ENCODE measurements at places on chromosomes 16 and 17.

GRCh38 chr17:48441231-48441711 is 11.3 kb upstream of the SKAP1 start:
- DNase-seq, result no peak

GRCh38 chr17:69434164-69434579 is 19.7 kb downstream of the MAP2K6 start:
- DNase-seq, result peak; percentile 48

DNA sequence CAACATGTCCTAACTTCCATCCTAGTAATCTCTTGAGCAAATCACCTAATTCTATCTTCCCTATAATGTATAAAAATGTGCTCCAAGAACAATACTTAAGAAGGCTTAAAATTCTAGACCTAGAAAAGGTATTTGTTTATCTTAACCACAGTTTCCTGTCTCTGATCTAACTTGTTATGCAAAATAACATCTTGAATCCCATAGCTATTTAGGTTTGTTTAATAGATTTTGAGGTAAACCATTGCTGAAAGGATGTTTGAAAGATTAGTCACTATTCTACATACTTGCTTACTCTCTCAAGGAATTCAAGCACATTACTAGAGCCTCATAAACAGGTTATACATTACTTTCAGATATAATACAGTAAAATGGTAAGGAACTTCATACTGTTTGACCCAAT is 13.0 kb downstream of the CA10 start:
- no peak for DNase-seq

GRCh38 chr16:79307214-79307613 is 293.3 kb downstream of the MAF start:
- DNase-seq, result peak; percentile 80

DNA sequence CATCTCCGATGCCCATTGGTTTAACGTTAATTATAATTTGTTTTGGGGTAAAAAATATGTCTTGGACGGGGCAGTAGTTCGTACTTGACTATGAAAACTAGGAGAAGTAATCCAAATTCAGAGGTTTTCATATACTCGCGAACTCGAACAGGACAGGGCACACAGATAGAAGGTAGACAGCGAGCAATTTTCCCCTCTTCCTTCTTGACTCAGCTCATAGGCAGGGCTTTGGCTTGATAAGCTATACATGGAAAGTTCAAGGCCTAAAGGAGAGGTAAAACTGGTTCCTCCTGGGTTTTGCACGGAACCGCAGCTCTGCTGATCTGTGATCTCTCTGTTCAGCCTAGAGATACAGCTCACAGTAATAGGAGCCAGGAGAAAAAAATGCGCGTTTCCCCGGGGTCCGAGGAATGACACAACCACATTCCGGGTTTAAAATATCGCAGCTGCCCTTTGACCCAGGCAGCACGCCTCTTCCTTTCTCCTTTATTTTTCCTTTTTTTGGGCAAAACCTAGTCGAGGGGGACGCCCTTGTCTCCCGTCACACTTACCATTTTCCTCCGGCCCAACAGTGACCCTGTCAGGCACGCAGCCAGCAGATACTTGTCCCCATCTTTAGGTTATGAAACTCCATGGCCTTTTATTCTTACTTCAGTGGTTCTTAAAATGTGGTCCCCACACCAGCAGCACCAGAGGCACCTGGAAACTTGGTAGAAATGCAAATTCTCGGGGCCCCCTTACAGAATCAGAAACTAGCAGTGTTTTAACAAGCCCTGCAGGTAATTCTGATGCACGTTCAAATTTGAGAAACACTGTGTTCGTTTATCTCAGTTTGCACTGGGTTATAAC is 1.7 kb upstream of the LASP1 start:
- no peak for DNase-seq

DNA sequence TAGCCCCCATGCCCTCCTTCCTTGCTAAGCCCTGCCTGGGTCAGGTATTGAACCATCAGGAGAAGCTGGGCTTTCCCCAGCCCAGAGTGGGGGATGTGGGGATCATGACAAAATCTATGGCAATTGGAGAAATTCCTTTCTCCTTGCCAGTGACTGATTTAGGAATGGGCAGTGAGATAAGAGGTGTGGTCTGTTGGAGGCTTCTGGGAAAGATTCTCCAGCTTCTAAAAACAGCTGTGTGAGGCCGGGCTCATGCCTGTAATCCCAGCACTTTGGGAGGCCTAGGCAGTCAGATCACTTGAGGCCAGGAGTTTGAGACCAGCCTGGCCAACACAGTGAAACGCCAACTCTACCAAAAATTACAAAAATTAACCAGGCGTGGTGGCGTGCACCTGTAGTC is 69.1 kb downstream of the SRCIN1 start:
- no peak for DNase-seq

DNA sequence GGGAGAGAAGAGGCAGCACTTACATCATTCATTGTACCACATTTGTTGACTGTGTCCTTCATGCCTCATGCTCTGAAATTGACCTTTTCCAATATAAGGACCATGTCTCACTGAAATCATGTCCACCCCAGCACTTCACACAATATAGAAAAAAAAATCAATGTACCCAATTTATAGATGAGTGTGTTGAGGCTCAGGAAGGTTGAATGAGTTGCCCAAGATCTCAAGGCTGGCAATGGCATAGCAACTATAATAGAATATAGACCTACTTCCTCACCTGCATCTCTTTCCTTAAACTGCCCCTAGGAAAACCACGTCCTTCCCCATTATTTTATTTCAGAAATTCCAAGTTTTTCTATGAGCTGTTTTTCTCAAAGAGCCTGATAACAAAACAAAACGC is 912 bp upstream of the VAT1L start:
- DNase-seq, result no peak

DNA sequence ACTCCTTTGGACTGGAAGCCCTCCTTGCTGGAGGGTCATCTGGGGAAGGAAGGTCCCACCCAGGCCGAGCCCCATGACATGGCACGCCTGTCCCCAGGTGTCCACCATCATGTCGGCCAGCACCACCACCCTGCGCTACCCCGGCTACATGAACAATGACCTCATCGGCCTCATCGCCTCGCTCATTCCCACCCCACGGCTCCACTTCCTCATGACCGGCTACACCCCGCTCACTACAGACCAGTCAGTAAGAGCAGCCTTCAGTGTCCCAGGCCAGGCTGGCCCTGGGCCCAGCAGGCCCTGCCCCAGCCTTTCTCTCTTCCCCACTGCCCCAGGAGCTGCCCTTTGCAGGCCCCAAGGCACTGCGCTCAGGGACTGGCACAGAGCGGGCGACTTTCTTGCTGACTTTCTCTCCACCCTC is 6.5 kb downstream of the TUBG2 start:
- DNase-seq, result no peak

- peak; percentile 46 for DNase-seq
Measured at GRCh38 chr17:80839511-80839941, 152.1 kb upstream of the CHMP6 start.

DNA sequence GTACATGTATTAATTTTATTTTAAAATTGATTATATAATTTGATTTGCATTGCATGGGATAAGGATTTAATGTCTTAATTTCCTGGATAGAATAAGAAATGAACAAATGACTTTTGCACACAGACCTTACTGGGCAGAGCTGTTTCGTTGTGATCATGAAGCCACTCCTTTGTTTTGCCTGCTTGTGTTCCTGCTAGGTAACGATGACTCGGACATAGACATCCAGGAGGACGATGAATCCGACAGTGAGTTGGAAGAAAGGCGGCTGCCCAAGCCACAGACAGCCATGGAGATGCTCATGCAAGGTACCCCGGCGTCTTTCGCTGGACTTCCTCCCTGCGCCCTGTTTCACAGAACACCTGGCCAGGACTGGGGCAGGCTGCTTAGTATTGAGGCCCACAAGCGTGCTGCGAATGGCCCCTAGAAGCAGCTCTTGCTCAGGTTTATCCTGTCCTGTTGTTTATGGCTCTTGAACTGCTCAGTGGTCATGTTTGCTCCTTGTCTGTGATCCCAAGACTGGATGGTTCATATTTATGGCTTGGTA is 29.6 kb downstream of the CLUAP1 start:
- no peak for DNase-seq

- no peak for DNase-seq
Measured at GRCh38 chr17:43591001-43591400, 44.9 kb upstream of the ETV4 start.

- no peak for DNase-seq
Measured at GRCh38 chr16:76106647-76107046, 170.6 kb upstream of the CNTNAP4 start.

- DNase-seq, result no peak
Measured at GRCh38 chr16:65116216-65116615, 5.6 kb downstream of the CDH11 start.

DNA sequence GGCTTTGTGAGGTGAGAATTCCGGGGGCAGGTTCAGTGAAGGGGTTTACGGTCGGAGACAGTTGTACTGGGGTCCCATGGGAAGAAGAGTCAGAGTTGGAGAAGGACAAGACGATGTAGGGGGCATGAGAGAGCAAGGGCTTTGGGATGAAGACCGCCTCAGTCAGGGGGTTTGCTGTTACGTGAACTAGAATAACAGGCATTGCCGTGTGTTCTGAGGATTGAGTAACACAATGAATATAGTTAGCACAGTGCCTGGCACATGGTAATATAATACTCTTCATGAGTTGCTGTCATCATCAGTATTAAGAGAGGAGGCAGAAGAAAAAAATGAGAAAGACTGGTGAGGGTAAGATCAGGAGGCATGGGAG is 577 bp downstream of the ZNF646 start:
- no peak for DNase-seq

- peak; percentile 94 for DNase-seq
Measured at GRCh38 chr17:7336240-7337175, at the start of gene ACAP1. TSS of gene ACAP1 (plus strand) at chr17:7336529. CDS start at chr17:7336735, 206 bp downstream.

DNA sequence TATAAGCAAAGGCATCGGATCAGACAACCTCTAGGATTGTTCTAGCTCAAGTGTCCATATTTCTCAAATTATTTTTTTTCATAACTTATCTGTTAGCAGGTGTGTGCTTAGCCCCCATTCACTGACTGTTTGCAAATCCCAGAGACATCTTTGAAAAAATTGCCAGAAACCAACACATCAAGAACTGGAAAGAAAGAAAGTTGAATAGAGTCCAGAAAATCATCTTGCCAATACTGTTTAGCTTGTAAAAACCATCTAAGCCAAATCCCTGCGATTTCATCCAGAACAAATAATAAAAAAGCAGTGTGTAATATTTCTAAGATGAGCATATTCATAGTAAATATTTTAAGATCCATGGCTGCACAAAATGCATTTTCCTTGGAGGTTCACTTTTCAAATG is 64.5 kb downstream of the WSCD1 start:
- DNase-seq, result no peak

- DNase-seq, result no peak
Measured at GRCh38 chr17:48729335-48730239, 1.0 kb upstream of the HOXB13 start.

DNA sequence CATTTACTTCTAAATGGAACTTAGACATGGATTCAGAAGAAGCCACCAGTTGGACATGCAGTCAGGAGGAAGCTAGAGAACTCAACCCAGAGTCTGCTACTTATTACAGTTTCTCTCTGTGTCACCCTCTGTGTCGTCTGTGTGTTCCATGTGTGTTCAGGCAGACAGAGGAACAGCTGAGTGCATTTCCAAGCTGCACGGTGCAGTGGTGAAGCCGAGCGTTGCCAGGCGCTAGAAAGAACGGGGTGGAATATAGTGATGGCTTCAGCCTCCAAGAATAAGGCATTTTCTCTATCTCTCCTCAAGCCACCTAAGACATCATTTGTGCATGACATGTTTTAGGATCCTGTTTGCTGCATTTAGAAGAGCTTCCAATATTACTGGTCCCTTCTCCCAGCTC is 101.1 kb upstream of the CCL2 start:
- no peak for DNase-seq

DNA sequence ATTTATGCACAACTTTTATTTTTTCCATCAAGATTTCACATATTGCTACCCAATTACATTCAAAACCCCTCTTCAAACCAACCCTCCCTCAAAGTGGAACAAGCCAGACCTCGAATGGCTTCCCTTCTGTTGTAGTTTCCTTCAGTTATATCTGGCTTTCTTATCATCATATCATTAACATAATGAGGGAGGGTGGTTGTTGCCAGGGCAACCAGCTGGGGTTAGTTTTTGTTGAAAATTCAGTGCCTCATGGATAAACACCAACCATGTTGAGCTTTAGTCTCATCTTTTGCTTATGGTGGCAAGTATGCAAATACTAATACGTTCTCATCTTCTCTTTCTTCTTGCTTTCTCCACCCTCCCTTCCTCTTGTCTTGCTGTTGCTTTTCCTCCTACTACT is 359.7 kb downstream of the CDH11 start:
- no peak for DNase-seq

GRCh38 chr16:48537909-48538745 is 71.9 kb downstream of the N4BP1 start:
- DNase-seq, result peak; percentile 82

DNA sequence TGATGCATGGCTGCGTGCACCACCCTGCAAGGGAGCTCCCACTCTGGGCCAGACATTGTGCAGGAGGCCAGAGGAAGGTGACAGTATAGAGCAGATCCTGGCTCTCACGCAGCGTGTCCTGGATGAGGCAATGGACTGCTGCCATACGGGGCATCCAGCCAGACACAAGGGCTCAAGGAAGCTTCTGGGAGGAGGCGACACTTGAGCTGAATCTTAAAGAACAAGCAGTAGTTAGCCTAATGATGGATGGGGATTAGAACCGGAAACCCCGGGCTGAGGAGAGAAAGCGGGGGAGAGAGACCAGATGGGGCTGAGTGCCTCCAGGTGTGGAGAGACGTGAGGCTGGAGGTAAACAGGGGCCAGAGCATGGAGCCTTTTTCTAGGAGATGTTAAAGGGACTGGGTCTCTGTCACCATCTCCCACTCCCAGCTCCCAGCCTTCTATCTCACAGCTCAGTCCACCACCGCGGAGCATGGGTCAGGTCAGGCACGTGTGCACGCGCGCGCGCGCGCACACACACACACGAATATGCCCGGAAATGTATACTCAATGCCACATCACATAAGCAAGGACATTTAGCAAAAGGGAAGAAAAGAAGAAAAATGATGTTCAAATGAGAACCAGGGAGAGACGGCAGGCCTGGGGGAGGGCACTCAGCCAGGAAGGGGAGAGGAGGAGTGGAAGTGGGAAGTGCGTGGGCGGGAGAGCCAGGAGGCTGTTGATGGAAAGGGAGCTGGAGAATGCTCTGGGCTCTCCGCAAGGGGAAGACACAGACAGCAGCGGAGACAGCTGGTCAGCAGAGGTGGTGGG is 46.3 kb downstream of the CCDC42 start:
- DNase-seq, result peak; percentile 65

GRCh38 chr16:50597563-50598255 is 49.5 kb downstream of the NKD1 start:
- no peak for DNase-seq

DNA sequence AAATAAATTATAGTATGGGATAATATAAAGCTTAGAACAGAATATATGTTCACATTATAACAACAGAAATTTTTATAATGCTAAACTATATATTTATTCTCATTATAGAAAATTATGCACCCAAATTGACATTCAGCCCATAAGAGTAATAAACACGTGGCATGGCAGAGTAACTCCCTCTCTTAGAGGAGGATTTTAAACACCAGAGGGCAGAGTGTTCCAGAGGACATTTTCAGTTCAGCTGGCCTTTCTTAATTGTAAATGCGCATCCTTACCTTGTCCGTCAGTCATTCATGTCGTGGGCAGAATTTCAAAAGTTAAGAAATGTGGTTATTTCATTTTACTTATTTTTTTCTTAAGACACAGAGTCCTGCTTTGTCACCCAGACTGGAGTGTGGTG is 147.1 kb downstream of the TANC2 start:
- no peak for DNase-seq
